ENCODE measurements at places on chromosomes 11 and 22.

DNA sequence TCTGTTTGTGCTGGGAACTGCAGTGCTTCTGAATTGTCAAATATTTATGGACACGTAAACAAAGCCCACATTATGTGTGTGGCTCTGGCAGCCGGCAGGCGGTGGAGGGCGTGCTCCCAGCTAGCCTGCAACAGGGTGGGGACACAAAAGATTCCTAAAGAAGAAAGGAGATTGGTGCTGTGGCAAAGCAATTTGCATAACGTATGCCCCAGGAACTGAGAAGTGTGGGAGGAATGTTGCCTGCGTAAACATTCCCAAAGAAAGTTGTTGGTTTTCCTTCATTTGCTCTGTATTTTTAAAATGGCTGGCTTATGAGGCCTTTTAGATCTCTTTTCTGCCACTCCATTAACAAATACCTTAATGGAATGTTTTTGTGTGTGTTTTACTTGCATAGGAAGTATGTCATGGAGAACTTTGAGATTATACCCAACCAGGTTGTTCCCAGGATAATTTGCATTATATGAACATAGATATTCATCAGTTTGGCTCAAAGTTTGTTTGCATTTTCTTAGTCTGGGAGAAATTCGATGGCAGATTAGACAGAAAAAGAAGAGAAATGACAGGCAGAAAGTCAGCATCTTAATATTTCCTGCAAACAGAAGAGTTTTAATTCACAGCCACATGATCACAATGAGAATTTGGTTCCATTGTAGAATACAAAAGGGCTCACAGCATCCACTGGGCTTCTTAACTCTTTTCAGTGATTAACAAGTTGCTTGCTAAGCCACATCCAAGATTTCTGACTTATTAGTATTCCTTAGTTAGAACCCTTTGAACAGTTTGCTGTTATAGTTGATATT lies 41.8 kb upstream of the DLAT start:
- no peak for DNase-seq

GRCh38 chr11:92642177-92642931 lies 327.1 kb upstream of the MTNR1B start:
- no peak for DNase-seq

DNA sequence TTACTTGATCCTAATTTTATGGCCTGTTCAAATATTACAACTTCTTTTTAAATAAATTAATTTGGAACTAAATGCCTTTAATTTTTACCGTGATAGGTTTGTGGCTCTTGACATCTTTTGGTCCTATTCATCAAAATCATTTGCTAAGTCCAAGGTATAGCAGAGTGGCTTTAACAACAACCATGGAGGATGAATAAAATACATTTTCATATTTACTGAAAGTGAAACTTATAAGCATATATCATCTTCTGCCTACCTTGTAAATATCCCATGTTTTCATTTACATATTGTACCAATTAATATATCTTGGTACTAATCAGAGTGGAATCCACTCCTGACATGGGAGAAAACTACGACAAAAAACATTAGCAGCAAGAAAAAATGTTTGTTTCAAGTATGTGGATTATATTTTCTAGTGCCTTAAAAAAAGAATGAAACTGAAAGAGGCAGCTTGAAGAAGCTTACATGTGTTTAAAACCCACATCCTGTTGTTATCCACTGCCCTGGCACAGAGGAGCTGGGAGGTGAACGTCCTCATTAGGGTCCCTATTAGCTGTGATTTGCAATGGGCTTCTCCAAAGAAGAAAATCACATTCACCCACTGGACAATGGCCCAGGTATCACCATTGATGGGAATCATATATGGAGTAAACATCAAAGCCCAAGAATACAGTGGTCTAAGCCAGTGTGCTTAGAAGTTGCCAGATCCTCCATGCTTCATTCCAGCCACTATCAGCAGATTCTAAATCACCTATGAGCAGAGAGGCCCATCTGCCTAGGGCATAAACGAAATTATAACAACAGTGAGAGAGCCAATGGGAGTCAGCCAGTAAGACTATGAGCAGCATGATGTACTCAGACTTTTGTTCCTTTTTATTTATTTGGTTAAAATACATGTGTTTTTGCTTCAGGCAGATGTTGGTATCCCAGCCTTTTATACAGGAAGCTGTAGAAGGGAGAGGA lies 84.7 kb downstream of the MAML2 start:
- no peak for DNase-seq

DNA sequence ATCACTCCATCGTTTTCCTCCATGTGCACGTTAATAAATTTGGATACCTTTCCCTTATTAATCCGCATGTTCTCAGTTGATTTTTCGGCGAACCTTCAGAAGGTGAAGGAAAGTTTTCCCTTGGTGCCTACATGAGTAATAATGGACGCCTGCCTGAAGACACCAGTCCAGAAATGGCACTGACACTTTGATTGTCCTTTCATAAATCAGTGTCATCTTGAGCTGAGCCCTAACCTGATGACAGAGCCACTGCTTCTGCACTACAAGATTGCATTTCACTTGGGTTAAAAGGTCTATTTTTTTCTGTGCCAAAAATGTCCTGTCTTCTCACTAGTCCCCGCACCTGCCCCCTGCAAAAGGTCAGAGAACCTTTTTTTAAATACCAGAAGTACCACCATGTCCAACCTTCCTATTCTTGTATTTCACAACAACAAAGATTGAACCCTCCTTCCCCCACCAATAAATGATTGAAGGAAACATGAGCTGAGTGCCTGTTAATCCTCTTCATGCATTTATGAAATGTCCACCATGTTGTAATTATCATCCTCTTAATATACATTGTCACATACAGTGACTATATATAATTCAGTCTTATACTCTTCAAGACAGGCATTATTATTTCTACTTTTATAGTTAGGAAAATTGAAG lies 219.9 kb upstream of the UBASH3B start:
- DNase-seq = no peak

DNA sequence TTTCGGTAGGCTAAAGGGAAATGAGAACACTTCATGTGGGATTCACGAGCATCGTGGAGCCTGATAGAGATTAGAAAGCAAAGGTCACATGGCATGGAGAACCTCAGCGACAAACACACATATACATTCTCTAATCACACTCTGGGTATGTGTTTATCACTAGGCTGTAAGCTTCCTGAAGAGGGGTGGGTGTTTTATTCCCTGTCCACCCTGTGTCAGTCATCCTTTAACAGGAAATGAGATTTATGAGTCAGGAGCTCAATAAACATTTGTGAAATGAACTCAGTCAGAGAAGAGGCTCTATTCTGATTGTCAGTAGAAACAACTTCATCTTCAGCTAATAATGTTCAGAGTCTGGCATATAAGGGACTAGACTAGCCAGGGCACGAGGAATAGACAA lies 71.7 kb upstream of the EIF3M start:
- no peak for DNase-seq

DNA sequence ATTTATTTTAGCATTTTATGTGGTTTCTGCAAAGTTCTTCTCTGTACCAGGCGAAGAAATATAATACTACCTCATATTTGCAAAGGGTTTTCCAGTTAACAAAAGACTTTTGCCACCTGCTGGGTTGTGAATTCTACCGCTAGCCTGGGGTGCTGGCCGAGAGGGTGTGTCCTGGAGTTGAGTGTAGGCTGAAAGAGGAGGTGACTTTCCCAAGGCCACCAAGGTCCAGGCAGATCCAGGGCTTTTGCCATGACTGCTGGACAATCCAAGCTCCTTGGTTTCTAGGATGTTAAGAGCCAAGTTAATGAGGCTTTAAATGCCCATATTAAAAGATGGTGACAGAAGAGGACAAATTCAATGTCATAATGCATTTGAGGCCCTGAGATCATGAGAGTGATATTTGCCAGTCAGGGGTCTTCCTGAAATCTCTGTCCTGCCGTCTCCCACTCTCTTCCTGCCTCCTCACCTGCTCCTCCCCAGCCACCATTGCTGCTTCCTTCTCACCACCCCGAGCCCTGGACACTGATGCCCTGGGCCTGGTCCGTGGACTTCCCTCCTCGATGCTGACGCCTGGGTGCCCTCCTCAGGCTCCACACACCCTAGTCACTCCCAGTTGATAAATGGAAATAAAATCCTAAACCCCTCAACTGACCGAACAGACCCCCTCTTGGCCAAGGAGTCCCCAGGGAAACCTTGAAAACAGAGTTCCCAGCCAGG lies 825.6 kb downstream of the TBC1D22A start:
- DNase-seq = no peak

- DNase-seq = no peak
Observed at GRCh38 chr11:75496305-75496752, 29.4 kb downstream of the GDPD5 start.

DNA sequence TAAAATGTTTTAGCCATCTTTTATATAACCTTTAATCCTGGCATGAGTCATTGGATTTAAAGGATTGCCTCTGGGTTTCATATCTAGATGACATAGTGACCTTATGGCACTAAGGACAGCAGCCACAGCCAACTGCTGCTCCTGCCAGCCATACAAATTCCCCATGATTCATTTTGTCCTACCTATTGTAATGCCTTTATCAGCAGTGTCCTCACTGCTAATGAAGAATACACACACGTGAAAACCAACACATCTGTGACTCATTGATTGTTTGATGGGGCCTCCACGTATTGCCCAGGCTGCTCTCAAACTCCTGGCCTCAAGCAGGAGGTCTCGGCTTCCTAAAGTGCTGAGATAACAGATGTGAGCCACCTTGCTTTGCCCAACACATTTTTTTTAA lies 1.8 kb downstream of the LDHAL6A start:
- DNase-seq = no peak

DNA sequence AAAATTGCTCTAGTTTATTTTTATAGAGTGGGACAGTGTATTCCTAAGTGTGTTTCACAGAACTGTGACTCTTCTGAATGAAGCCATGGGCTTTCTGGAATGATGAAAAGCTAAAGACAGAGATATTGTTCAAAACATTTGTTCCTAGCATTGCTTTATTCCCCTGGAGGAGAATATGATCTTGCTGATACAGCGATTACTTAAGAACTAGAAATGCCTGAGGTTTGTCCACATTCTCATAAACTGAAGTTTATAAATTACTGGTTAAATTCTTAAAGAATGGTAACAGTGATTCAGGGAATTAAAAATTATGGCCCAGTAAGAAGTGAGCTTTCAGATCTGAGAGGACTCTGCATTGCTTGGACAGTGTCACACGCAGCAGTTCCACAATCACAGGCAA lies 690.3 kb downstream of the FAM181B start:
- no peak for DNase-seq
